ENCODE measurements at places on chromosomes 1 and 21. TPM values are rescaled to one million over a fixed set of nuclear protein-coding genes. Genes with fewer than 3 reads are reported as not detected.

LCE2C gene
- total RNA-seq, result not detected

KCNH1 gene
- total RNA-seq, result 3.1 TPM

AMY1B gene
- not detected for total RNA-seq

NBPF20 gene
- total RNA-seq, result 2.0 TPM

SPRR1B gene
- total RNA-seq, result not detected
